ENCODE measurements at places on chromosomes 16 and 17.

DNA sequence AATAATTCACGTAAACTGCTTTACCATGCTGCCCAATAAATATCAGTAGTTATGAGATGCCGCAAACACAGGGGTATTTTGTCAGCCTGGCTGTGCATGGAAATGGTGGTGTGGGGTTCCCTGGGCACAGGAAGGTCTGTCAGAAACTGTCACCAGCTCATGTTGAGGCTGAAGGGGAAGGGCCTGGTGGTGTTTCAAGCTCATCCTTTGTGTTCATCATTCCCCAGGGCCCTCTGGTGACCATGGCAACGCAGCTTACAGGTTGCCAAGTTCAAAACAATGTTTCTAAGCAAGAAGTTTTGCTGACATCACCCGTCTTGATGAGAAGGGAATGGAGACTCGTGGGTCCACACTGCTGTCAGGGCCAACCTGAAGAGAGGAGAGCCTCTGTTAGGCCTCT is 348.9 kb upstream of the C16orf82 start:
- DNase-seq = no peak

DNA sequence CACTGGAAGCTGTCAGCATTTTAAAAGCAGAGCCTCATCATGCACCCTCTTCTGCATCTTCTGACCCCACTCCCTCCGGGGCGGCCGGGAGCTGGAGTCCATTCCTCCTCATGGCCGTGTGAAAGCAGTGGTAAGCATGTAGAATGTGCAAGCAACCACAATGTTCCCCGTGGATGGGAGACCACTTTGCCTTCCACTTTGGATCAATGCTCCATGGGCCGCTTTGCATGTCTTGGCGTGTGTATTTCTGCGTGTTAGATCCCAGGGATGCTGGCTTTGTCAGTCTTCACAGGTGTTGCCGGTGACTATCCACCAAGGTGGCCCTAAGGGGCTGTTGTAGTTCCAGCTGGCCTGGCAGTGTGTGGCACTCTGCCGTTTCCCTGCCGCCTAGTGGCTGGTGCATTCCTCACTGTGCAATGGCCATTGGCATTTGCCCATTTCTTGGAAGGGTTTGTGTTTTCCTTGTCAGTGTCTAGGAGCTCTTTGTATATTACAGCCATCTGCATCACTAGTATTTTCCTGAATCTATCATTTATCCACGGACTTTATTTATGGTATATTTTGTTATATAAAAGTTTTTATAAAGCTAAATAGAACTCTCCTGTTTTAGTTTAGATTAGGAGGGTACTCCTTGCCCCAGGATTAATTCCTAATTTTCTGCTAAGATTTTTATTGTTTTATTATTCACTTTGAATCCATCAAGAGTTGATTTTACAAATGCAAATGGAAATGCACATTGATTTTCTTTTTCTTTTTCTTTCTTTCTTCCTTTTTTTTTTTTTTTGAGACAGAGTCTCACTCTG is 5.8 kb upstream of the ALDH3A1 start:
- DNase-seq = no peak

GRCh38 chr16:62712566-62712965 is 676.3 kb upstream of the CDH8 start:
- DNase-seq = no peak

GRCh38 chr17:17361867-17362539 is 58.8 kb downstream of the NT5M start:
- DNase-seq = no peak

DNA sequence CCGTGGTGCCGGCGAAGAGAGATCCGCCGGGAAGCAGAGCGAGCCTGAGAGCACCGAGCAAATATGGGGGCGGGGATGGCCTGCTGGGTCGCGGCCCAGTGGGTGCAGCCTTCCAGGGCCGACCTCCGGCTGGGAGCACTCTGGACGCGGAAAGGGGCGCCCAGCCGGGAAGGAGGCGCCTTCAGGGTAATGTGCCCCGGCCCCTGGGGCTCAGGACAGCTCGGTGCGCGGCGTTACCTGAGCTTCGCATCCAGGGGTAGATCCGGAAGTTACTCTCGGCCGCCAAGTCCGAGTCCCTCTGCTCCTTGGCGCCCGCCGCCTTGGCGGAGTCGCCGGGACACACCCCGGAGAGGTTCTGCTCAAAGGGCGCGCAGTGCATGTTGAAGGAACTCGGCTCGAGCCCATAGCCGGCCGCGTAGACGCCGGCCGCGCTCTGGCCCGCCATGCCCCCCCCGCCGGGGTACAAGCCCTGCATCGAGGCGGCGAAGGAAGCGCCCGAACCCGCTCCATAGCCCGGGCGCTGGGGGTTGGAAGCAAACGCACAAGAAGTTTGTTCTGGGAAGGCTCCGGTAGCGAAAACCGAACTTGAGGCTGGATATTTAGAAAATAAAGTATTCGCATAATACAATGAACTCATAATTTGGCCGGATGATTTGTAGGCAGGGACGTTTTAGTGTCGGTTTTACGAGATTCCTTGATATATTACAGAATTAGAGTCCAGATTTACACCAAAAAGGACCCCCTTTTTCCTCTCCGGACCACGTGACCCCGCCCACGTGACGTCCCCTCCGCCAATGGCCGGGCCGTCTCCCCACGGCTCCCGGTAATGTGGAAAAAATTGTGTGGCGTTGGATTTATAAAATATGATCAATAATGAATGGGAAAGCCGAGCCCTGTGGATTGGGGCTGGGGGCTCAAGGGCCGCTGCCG is at the start of gene HOXB7:
Gene HOXB7, minus strand, starts transcription at position 736 of the 930 bp plus-strand sequence. Its CDS starts 99 bp downstream, at position 637.
- DNase-seq = no peak

- no peak for DNase-seq
Observed at GRCh38 chr17:38352245-38353085, 821 bp downstream of the SOCS7 start.

- DNase-seq = no peak
Observed at GRCh38 chr16:12206098-12206748, 229.7 kb downstream of the SNX29 start.

All from GM04503 (cell line).